ENCODE measurements at places on chromosomes 3 and 15.

- peak; percentile 43 for DNase-seq
Observed at GRCh38 chr3:151146071-151146730, 56.8 kb downstream of the GPR171 start.

DNA sequence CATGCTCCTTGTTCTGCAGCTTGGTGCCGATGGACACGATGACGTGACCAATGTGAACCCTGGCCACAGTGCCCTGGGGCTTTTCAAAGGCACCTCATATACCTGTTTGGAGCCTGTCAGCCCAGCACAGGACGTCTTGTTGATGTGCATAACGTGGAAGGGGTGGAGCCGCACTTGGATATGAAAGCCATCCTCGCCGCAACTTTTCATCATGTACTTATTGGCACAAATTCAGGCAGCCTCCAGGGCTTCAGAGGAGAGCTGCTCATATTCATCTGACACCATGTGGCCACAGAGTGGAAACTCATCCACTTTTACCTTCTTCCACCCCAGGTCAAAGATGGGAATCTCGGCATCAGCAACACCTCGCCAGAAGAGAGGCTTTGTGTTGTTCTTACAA is 24.7 kb downstream of the POPDC2 start:
- DNase-seq, result no peak

DNA sequence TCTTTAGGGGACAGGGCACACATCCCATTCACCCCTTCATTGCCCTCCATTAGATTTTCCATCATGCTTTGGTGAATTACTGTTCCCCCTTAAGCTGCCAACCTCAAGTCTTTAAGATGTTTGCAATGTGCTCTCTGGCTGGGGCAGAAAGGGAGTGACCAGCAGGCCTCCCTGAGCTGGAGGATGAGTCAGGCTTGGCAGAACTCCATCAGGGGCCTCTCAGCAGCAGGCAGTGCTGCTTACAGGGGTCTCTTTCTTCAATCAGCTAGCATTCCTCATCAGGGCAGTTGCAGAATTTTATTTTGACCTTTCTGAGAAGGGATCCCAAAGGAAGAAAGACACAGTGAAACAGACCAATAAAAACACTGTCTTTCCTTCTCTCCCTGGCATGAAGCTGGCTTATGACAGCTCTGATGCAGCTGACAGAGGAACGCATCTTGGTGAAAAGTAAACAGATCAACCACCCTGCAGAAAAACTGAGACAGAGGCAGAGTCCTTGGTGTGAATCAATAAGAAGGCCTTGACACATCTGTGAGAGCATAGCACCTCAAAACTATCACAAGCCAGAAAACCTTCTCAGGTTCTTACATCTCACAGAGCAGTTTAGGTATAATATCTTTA is 88.7 kb upstream of the MRPL3 start:
- no peak for DNase-seq

DNA sequence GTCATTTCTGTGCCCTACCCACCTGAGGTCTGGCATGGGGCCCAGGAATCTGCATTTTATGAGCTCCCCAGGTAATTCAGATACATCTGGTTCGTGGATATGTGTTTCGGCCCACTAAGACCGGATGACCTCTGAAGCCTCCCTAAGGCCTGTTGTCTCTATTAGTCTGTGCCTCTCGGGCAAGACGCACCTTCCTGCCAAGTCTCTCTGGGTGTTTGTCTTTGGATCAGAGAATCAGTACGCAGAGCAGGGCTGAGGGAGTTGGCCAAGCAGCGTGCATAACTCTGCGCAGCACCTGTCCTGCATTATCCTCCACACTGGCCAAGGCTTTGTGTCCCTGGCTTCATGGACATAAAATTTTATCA is 181.0 kb downstream of the THSD4 start:
- no peak for DNase-seq

GRCh38 chr15:86773736-86774135 is 694.1 kb downstream of the AGBL1 start:
- no peak for DNase-seq

- DNase-seq, result no peak
Observed at GRCh38 chr3:16807391-16807790, 77.4 kb upstream of the PLCL2 start.

Data from NCI-H2029 (cell line).